Renal cortical epithelial cell (primary cell): ENCODE measurements at places on chromosomes 2 and 18.

DNA sequence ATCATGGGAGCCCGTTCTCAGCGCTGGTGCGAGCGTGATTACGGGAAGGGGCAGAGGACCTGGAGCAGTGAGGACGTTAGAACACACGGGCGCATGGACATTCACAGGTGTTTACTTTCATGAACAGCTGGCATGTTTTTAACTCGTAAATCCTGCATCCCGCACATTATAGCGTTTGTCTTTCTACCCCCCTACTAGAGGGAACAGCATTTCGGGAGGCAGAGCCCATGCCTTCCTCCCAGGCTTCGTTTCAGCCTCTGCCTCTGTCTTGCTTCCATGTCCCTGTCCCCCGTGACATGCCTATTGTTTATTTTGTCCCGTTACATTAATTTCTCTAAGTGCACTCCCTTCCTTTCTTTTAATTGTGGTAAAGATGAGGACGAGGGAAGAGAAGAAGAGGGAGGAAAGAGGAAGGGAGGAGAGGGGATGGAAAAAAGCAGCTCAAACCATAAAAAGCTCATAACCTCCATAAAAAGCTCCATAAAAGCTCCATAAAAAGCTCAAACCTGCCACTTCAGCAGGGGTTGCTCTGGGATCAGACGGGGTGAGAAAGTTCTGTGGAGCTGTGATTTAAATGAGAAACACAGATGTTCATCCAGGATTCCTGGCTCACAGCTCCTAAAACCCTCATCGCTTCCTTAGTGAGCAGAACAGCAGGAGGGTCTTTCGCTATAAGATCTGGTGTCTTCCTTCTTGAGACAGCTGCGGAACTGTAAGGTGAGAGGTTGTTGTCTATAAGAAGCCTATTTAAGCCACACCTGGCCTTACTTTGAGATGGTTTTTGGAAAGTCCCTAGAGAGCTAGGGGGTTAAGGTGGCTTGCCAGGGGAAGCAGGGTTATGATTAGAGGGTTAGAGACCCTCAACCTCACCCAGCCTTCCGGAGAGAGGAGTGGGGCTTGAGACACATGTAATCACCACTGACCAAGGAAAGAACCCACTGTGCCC, 66.6 kb upstream of the SNTG2 start:
- DNase-seq = no peak

- DNase-seq = peak; percentile 48
These were observed 25.0 kb downstream of the SERPINB8 start for GRCh38 chr18:63994783-63995399.

- no peak for DNase-seq
These were observed 1076.2 kb downstream of the TSN start for GRCh38 chr2:122831649-122832048.

DNA sequence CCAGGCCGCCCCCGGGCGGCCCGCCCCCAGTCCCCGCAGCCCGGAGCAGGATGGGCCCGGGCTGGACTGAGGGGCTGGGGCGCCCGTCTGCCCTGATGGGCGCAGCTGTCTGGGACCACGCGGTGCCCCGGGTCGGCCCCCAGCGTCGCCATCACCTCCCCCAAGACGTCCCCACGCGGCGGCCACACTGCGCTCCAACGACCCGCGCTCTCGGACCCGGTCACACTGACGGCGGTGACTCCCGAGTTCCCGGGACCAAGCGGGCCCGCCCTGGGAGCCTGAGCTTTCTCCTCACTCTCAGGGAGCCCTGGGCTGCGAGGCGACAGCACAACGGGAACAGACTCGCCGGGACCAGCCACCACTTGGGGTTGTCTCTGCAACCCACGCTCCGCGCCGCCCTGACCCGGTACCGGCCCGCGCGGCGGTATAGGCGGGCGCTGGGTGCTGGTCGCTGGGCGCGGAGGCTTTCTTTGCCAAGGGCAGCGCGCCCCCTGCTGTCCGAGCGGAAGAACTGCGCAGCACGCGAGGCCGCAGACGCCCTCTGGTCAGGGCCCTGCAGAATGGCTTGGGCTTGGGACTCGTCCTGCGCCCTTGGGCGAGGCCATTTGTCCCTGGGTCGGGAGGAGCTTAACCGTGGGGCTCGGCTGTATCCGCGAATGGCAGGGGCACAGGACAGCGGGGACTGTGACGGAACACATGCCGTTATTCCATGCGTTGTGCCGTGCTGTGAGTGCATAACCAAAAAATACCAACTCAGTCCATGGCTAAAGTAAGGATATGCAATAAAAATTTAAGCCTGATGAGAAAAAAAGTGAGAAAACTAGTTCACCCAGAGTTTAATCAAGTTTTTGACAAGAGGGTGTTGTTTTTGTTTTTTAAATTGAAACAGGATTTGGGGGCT, 54.8 kb upstream of the ANKRD62 start:
- peak; percentile 36 for DNase-seq

- DNase-seq = peak; percentile 26
These were observed 306.1 kb downstream of the ZEB2 start for GRCh38 chr2:144213797-144214196.

DNA sequence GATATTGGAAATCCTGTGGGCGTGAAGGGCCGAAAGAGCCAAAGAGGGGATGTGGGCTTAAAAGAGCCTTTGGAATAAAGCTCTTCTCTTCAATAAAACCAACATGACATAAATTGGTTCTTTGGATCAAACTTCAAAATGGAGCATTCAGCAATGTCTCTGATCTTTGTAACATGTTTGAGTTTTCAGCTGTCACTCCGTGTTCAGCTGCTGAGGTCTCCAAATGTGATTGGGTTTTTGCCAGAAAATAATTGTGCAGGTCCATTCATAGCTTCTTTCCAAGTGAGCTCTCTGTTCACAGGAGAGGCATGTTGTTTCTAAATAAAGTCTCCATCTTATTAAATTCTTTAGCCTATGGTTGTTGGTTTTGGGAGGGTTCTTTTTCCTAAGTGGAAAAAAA, 127.6 kb upstream of the CCDC68 start:
- DNase-seq = no peak

DNA sequence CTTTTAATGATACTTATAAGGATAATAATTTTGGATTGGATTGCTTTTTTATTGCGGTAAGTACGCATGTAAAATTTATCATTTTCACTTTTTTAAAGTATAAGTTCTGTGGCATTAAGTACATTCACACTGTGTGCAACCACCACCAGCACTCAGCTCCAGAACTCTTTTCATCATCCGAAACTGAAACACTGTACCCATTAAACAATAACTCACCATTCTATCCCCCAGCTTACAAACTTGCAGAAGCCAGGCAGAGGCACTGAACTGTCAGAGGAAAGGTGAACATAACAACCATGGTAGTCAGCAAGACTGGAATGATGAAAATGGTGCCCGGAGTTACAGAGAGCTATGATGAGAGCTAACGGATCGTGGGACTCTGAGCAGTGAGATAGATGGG, 465.9 kb downstream of the ADCYAP1 start:
- DNase-seq = no peak

DNA sequence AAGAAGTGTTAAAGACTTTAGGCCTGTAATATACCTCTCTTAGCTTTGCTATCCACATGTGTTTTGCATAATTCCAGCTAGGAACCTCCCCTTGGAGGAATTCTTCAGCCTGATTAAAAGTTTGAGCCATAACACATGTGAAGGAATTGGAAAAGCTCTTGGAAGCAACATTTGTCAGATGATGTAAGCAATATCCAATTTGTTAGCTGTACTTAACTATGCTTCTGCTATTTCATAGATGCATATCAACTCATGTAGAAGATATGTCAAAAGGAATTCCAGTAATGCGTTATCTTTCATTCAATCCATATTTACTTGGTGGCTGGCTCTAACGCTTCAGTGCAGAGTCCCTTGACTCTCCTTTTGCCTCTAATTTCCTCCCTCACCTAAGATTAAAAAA, 46.2 kb downstream of the PKP4 start:
- DNase-seq = peak; percentile 22

DNA sequence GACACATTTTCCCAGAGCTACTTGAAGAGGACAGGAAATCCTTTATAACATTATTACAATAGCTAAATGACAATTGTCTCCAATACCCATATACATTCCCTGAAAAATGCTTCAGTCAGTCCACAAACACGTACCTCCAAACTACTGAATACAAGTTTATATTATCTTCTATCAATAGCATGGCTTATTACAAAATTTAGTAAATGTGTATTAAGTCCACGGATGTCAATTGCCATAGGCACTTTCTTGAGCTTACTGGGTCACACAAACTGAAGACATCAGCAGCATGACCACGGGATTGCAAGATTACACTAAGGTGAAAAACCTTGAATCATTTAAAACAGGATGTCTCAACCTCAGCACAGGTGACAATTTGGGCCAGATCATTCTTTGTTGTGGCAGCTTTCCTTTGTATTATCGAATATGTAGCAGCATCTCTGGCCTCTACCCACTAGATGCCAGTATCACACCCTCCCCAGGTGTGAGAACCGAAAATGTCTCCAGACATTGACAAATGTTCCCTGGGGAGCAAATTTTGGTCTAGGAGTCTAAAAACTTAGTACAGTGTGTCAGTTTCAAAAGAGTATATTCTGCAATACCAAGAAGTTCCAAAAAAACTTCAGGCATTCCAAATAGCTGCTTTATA, 1.4 kb downstream of the MBD2 start:
- no peak for DNase-seq

DNA sequence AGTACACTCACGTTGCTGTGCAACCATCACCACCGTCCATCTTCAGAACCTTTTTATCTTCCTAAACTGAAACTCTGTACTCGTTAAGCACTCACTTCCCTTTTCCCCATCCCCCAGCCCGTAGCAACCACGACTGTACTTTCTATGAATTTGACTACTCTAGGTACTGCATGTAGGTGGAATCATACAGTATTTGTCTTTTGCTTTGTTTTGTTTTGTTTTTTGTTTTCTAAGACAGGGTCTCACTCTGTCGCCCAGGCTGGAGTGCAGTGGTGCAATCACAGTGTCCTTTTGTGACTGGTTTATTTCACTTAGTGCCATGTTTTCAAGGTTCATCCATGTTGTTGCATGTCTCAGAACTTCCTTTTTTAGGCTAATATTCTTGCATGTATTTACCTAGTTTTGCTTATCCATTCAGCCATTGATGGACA, 7.0 kb upstream of the TYMS start:
- no peak for DNase-seq

GRCh38 chr2:207528980-207529329, 807 bp upstream of the CREB1 start:
- no peak for DNase-seq

DNA sequence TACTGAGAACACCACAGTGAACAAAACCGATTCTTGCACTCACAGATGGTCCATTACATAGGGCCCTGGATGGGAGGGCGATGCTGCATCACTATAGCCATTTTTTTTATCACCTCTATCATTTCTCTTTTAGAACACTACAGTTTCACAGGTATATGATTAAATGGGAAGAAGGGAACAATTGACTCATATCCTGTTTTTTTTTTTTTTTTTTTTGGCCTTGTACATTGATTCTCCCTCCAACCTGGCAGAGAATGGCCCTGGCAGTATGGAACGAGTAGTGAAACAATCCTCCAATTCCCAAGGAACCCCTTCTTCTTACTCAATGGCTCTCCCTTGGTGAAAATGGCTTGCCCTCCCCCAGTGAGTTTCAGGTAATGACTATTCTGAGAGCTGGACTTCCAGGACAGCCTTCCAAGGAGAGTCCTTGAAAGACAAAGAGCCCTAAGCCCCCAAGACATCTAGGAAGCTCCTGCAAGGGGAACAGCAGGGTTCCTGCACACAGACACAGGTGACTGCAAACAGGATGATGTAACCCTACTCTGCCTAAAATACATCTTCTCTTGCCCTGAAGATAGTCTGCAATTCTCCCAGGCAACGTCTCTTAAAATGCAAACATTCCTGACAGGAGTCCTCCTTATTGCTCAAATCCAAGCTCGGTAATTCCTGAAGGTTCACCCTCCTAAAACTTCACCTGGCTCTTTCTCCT, 405.4 kb downstream of the SETBP1 start:
- DNase-seq = peak; percentile 6

DNA sequence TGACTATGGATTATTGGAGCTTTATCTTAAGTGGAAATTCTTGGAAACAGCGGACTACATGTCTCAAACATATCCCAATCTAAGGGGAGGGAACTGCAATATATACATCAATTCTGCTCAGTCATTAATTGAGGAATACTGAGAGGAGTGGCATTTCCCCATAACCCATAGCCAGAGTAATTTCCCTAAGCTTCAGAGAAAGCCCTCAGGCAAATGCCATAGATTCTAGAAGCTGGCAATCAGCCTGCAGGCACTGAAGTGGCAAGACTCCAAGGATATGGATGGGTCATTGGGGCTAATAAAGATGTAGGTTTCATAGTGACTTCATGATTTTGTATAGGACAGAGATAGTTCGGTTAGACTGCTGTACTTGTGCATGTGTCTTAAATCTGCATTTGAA, 1960.5 kb upstream of the PIK3C3 start:
- no peak for DNase-seq

GRCh38 chr18:79597831-79598632, 81.6 kb upstream of the CTDP1 start:
- no peak for DNase-seq

DNA sequence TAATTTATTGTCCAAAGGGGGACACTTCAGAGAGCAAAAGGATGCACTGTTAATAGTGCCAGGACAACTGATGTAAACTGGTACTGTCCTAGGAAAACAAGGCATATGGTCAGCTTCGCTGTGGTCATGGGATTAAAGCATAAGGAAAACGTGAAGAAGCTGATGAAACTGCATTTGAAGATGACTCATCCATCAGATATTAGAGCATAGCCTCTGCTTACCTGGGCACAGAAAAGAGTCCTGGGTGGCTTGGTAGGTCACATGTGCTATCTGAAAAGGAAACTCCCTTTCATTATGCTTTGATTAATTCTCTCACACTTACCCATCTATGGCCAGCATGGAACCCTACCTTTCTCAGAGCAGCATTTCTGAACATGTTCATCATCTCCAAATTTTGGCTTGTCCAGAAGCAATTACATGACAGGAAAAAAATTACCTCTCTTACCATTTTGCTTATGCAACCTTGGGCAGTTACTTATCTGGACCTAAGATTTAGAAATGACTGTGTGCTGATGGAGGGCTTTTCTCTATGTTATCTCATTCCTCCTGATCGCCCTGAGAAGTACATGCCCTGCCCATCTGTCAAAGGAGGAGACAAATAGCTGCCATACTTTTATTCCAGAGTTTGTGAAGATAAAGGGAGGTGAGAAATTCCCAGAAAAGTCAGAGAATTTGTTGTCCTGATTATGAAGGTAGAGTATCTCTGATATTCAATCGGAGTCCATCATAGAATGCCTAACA, 275.3 kb upstream of the SLC14A2 start:
- DNase-seq = no peak

GRCh38 chr2:167293172-167293781, 405.0 kb downstream of the XIRP2 start:
- DNase-seq = no peak

GRCh38 chr18:22604390-22604985, 186.8 kb upstream of the CTAGE1 start:
- DNase-seq = peak; percentile 74

DNA sequence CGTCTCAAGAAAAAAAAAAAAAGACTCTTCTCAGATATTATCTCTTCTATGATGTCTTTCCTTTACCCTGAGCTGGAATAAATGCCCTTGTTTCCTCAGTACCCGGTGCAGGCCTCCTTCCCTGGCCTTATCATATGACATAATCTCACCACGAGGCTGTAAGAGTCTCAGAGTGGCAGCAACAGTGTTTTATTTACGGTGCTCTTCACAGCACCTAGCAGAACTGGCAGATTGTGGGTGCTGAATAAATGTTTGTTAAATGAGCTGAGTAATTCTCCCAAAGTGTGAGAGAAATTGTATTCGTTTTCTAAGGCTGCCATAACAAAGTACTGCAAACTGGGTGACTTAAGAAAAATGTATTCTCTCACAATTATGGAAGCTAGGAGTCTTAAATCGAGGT, 82.8 kb upstream of the CD28 start:
- peak; percentile 49 for DNase-seq
